Esophagus squamous epithelium (tissue), 5 donors: ENCODE measurements at places on chromosomes 13 and 19. TPM values are rescaled to one million over a fixed set of nuclear protein-coding genes. Genes with fewer than 3 reads are reported as not detected.

C1QTNF9B gene
- not detected for total RNA-seq

SMIM44 gene
- total RNA-seq, result not detected

GRCh38 chr13:47215736-47216135, 318.9 kb upstream of the HTR2A start:
- no peak for DNase-seq
- no peaks in the 10 kb centered on the region for H3K4me1 ChIP-seq
- H3K4me3 ChIP-seq, result no peak overlapping the region
- H3K27ac ChIP-seq, result no peak overlapping the region

DNA sequence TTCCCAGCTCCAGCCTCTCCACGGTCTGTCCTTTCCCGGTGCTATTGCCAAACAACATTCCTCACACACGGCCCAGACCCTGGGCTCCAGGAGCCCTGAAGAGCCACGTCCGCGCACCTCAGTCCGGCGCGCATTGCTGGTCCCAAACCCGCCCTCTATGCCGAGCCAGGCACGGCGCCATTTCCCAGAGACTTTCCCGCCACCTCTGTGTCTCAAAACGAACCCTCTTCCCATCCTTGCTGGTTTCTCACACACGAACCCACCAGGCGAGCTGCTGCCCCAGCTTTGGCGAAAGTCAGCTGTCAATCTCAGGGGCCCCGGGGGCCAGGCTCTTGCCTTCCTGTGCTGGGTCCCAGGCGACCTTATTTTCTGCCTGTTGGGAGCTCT, 28.0 kb upstream of the F7 start:
- DNase-seq, result no peak
- H3K27me3 ChIP-seq, result no peaks in the 10 kb centered on the region

- no peaks in the 10 kb centered on the region for H3K27me3 ChIP-seq
- no peak overlapping the region for H3K27ac ChIP-seq
- no peaks in the 10 kb centered on the region for H3K4me1 ChIP-seq
- H3K4me3 ChIP-seq, result no peak overlapping the region
- peaks cover 9% of the 10 kb centered on the region for H3K36me3 ChIP-seq
Observed at GRCh38 chr19:45391346-45391745, 13.5 kb downstream of the PPP1R13L start.
